ENCODE measurements at places on chromosomes 1 and 21.

- DNase-seq, result no peak
Observed at GRCh38 chr1:209732725-209733124, 23.1 kb upstream of the TRAF3IP3 start.

DNA sequence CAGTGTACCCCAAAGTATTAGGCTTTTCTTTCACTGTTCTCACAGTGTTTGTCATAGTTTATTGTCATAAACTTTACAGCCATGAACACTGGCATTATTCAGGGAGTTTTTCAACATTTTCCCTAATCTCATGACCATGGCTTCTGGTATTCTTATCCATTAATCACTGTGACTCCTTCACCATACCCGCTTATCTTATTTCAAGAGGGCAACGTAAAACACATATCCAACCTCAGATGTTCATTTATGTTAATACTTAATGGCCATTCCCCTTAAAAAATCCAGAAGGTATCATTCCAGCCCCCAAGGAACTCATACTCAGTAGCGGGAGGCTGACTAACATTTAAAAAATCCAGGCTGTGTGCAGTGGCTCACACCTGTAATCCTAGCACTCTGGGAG, 78.5 kb upstream of the RGS4 start:
- no peak for DNase-seq

DNA sequence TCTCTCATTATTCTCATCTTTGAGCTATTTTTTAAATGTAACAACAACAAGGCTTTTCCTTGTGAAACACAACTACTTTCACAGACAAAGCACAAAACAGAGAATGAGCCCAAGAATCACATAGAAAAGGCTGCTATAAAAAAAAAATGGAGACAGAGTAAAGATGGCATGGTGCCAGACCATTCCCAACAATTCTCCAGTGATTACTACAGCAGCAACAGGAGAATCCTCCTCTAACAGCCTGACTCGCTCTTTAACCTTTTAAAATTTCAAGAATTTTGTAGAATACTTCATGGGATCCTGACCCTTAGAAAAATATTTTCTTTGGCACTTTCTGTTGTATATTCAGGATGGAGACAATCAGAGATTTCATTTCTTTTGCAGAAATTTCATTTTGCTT, 3.8 kb upstream of the BCAS2 start:
- no peak for DNase-seq

DNA sequence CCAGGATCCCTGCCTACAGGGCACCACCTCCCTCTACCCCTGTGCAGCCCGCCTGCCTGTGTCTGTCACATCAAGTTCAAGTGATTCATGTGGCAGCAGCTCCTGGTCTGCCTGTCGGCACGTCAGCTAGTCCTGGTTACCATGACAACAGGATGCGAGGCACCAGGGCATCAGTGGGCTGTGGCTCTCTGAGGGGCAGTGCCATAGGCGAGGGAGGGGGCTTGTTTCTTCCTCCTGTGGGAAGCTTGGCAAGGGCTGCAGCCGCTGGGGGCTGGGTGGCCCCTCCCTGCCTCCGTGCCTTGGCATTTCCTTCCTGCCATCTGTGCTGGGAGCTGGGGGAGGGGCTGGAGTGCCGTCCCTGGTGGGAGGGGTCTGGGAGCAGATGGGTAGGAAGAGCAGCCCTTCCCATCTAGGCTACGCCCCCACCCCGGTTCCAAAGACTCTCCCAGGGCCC, 43.1 kb downstream of the FOXO6 start:
- no peak for DNase-seq

GRCh38 chr1:65214340-65215027, 66.5 kb downstream of the AK4 start:
- no peak for DNase-seq

DNA sequence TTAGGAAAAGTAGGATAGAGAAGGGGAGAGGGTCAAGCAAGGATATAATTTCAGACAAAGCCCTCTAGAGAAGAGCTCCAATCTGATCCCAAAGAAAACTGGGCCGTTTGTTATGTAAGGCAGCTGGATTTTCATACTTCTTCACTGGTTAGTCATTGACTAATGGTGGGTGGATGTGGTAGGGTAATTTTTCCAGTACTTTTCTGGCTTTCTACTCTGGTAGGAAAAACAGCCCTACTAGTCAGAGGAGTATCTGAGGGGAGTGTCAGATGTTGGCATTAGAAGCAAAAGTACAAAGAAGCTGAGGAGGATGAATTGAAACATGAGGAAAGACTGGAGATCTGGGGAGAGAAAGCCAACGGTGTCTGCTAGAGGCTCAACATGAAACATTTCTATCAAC, 145.3 kb downstream of the TNFSF18 start:
- DNase-seq, result no peak

Measured in right atrium auricular region (tissue), 2 donors.